ENCODE measurements at places on chromosomes 3 and 15.

DNA sequence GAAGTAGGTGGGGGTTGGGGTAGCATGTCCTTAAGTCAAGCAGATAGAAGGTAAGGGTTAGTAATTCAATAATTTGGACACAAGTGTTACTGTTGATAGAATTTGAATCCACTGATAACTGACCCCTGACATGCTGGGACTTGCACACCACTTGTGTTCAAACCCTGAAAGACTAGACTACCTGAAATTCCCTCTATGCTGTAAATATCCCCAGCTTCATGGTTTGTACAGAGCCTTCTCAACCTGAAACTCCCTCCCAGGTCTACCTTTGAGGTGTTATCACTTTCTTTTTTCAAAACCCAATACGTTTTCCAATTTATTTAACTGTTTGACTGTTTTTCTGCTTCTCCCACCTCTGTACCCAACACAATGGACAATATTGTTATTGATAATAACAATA is 459.6 kb downstream of the NLGN1 start:
- no peaks in the 10 kb centered on the region for H3K4me1 ChIP-seq
- DNase-seq: no peak
- no peaks in the 10 kb centered on the region for H3K27me3 ChIP-seq
- H3K36me3 ChIP-seq: no peaks in the 10 kb centered on the region
- no peak overlapping the region for H3K4me3 ChIP-seq

DNA sequence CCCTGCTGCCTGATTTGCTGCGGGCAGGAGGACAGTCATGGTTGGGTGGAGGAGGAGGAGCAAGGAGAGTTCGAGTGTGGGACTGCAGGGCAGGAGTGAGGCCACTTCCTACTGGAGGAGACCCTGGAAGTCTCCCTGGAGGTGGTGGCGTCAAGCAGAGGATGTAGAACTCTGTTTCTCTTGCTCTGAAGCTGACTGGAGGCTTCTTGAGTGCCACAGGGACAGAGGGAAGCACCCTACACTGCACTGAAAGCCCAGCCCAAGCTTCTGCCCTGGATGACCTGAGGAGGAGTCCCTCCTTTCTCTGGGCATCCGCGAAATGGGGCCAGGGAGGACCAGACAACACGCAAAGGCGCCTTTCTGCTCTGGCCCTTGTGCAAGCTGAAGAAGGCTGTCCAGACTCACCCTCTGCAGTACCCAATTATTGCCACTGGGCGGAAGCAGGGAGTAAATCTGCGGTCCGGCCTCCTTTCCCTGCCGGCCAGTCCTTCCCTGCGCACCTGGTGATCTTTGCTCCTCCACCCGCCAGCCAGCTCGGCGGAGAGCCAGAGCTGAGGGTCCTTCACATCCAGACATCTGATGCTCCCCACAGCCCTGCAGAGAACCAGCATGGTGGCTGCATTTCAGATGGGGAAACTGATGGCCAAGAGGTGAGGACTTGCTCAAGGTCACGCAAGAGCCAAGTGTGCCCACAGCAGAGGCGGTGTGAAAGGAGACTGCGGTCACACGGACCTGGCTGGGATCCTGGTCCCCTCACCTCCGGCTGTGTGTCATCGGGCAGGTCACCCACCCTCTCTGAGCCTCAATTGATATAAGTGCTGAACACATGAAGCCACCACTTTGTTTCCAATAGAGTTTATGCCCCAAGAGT is 207.1 kb downstream of the TBC1D2B start:
- H3K27me3 ChIP-seq: no peaks in the 10 kb centered on the region
- no peak overlapping the region for H3K4me3 ChIP-seq
- H3K36me3 ChIP-seq: no peaks in the 10 kb centered on the region

GRCh38 chr15:41983221-41983620 is 10.9 kb upstream of the EHD4 start:
- DNase-seq: no peak
- no peak overlapping the region for H3K4me3 ChIP-seq
- H3K36me3 ChIP-seq: no peaks in the 10 kb centered on the region

DNA sequence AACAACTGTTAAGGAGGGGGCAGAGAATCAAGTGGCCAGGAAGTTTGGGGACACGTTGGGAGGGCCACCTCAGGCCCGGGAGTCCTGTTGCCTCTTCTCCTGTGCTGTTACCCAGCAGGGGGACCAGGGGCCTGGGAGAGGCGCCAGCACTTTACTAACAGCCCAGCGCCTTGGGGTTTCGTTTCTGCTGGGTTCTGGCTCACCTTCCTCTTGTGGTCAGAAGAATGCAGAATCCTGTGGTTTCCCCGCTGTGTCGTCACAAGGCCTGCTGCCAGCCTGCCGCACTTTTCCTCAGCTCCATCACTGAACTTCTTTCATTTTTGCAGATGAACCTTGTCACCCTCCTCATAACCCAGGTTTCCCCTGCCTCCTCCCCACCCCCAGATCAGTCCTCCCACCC is 67.7 kb downstream of the SLC30A4 start:
- H3K36me3 ChIP-seq: no peaks in the 10 kb centered on the region
- H3K27me3 ChIP-seq: no peaks in the 10 kb centered on the region
- no peak for DNase-seq
- no peak overlapping the region for H3K4me3 ChIP-seq

- DNase-seq: no peak
- H3K4me3 ChIP-seq: no peak overlapping the region
- H3K27me3 ChIP-seq: no peaks in the 10 kb centered on the region
- H3K36me3 ChIP-seq: no peaks in the 10 kb centered on the region
- H3K4me1 ChIP-seq: no peaks in the 10 kb centered on the region
These were observed 103.8 kb downstream of the LINGO1 start for GRCh38 chr15:77528968-77529319.

DNA sequence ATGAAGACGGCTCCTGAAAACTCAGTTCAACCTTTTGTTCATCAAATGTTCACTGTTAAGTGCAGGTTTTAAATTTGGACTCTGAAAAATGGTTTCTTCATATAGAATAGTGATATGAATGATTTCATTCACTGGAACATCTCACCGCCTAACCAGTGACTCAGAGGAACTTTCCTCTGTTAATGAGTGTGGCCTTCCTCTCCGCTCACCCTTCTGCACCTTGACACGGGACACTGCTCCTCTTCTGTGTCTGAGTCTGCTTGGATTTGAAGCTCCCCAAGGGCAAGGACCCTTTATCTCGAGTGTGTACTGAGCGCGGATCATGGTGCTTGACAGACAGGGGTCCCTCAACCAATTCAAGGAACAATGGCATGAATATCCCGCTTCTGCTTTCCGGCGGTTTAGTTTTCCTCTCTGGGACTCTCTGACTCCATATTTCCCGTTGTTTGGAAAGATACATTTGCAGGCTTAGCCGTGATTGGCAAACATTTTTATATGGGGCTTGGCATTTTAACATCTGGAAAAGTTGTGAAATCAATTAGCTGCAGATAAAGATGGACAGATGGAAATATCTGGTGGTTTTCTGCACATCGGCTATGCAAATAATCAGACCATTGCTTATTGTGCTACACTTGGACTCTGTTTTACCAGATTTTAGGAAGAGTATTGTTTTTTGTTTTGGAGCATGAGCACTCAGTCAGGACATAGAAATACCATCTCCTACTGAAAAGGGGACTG is 20.9 kb downstream of the KBTBD8 start:
- no peak for DNase-seq
- no peaks in the 10 kb centered on the region for H3K36me3 ChIP-seq
- H3K4me1 ChIP-seq: no peaks in the 10 kb centered on the region
- H3K4me3 ChIP-seq: no peak overlapping the region
- no peak overlapping the region for H3K27ac ChIP-seq
- H3K27me3 ChIP-seq: peaks cover 5% of the 10 kb centered on the region

Measured in uterus (tissue), 4 donors.